Chondrocyte (in vitro differentiated cells): ENCODE measurements at places on chromosomes 1 and 21. TPM values are rescaled to one million over a fixed set of nuclear protein-coding genes. Genes with fewer than 3 reads are reported as not detected.

- H3K27me3 ChIP-seq, result peaks cover 5% of the 10 kb centered on the region
- peaks cover 20% of the 10 kb centered on the region for H3K4me1 ChIP-seq
- no peaks in the 10 kb centered on the region for H3K36me3 ChIP-seq
- H3K4me3 ChIP-seq, result no peak within 1 kb of the TSS
Observed at GRCh38 chr1:171652234-171652822, at the start of gene MYOC. TSS of gene MYOC (minus strand) at chr1:171652688. CDS start at chr1:171652611, 77 bp downstream.

- DNase-seq, result no peak
- H3K36me3 ChIP-seq, result peaks cover 5% of the 10 kb centered on the region
- no peak overlapping the region for H3K27ac ChIP-seq
- no peaks in the 10 kb centered on the region for H3K4me1 ChIP-seq
- peaks cover 6% of the 10 kb centered on the region for H3K27me3 ChIP-seq
- H3K4me3 ChIP-seq, result no peak overlapping the region
Observed at GRCh38 chr21:31480228-31480627, 136.2 kb upstream of the TIAM1 start.

The ETNK2 gene
- total RNA-seq, result 10.2 to 30.2 TPM (median 10.5 TPM) in 3 replicates

- H3K36me3 ChIP-seq, result peaks cover 45% of the 10 kb centered on the region
- no peak overlapping the region for H3K4me3 ChIP-seq
- H3K27me3 ChIP-seq, result no peaks in the 10 kb centered on the region
- H3K4me1 ChIP-seq, result peaks cover 33% of the 10 kb centered on the region
- H3K27ac ChIP-seq, result no peak overlapping the region
Observed at GRCh38 chr1:64176659-64177058, 26.8 kb upstream of the UBE2U start.

The PRAMEF14 gene
- not detected in 3 replicates for total RNA-seq

GRCh38 chr1:30883389-30884172, 25.0 kb downstream of the SDC3 start:
- no peak for DNase-seq
- no peak overlapping the region for H3K27ac ChIP-seq
- H3K36me3 ChIP-seq, result no peaks in the 10 kb centered on the region
- H3K4me3 ChIP-seq, result no peak overlapping the region

DNA sequence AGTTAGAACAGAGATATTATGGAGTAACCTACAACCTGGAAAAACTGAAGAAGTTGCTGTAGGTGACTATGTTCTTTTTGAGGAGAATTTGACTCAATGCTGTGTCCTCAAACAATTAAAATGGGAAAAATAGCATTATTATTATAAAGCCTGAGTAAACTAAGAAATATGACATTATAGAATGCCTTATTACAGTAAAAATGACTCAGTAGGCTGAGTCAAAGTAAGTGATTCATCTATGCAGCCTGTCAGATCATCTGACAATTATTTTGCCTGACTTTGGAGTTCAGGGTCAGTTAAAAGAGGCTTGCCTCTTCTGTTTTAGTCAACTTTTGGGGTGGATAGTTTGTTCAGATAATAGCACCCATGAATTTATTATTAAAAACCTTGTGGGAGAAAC, 150.8 kb upstream of the PTGFR start:
- H3K36me3 ChIP-seq, result no peaks in the 10 kb centered on the region
- peaks cover 18% of the 10 kb centered on the region for H3K4me1 ChIP-seq
- H3K27me3 ChIP-seq, result no peaks in the 10 kb centered on the region
- DNase-seq, result no peak
- no peak overlapping the region for H3K4me3 ChIP-seq

GRCh38 chr1:24191860-24192259, 4.8 kb upstream of the IFNLR1 start:
- H3K4me3 ChIP-seq, result no peak overlapping the region
- peaks cover 4% of the 10 kb centered on the region for H3K27me3 ChIP-seq
- peaks cover 7% of the 10 kb centered on the region for H3K4me1 ChIP-seq

- no peaks in the 10 kb centered on the region for H3K27me3 ChIP-seq
- no peak for DNase-seq
- H3K4me1 ChIP-seq, result peaks cover 12% of the 10 kb centered on the region
- H3K27ac ChIP-seq, result no peak overlapping the region
Observed at GRCh38 chr1:87061742-87062156, 147.3 kb downstream of the HS2ST1 start.

DNA sequence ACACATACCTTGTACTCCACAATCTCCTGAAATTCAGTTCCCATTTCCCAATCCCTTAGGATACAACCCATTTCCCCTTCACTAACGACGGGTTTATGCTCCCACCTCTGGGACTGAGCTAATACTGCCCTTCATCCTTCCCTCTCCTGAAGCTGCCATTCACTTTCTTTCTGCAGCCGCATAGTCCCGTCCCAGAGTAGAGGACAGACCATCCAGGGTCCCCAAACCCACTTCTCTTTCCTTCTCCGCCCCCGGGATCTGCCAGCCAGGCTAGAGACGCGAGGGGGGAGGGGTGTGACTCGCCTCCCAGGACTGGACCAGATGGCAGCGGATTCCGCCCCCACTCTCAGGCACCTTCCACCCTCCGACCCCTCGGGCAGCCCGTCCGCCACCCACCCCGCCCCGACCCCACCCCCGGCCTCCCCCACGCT, 679 bp downstream of the ABL2 start:
- peak overlapping the region; percentile 95 for H3K4me3 ChIP-seq
- H3K27me3 ChIP-seq, result no peaks in the 10 kb centered on the region
- no peaks in the 10 kb centered on the region for H3K36me3 ChIP-seq
- no peak for DNase-seq

The TSSK3 gene
- 0.90 to 2.0 TPM (median 1.7 TPM) in 3 replicates for total RNA-seq

DNA sequence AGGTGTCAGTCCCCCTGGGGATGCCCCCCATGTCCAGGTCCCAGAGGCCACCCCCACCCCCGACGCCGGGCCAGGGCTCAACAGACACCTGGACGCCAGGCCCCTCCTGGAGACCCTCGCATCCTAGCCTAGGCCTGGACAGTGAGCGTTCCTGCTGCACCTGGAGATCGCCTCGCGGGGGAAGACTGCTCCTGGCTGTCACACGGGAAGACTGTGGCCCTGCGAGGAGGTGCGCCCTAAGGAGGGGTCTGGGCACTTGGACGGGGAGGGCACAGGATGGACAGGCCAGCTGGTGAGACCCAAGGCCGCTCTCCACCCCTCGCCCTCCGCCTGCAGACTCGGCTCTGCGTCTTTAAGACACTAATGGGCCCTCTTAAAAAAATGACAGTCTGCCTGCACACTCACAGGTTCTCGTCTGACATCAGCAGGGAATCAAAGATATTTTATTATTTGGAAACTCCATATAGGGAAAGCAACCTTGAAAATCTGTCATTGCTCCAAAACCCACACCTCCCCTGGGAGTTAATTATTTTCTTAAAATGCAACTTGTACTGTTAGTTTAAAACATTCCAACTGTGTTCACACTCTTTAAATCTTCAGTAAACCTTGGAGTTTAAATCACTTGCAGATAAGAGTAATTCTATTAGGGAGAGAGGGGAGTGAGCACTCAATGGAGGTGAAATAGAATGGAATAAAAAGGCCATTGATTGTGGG, 45.6 kb upstream of the ACTRT2 start:
- no peak overlapping the region for H3K27ac ChIP-seq
- peaks cover 10% of the 10 kb centered on the region for H3K4me1 ChIP-seq
- H3K27me3 ChIP-seq, result no peaks in the 10 kb centered on the region
- peak; percentile 61 for DNase-seq
- no peak overlapping the region for H3K4me3 ChIP-seq
- no peaks in the 10 kb centered on the region for H3K36me3 ChIP-seq

The PIGP gene
- total RNA-seq, result 15.0 to 19.2 TPM (median 15.6 TPM) in 3 replicates

DNA sequence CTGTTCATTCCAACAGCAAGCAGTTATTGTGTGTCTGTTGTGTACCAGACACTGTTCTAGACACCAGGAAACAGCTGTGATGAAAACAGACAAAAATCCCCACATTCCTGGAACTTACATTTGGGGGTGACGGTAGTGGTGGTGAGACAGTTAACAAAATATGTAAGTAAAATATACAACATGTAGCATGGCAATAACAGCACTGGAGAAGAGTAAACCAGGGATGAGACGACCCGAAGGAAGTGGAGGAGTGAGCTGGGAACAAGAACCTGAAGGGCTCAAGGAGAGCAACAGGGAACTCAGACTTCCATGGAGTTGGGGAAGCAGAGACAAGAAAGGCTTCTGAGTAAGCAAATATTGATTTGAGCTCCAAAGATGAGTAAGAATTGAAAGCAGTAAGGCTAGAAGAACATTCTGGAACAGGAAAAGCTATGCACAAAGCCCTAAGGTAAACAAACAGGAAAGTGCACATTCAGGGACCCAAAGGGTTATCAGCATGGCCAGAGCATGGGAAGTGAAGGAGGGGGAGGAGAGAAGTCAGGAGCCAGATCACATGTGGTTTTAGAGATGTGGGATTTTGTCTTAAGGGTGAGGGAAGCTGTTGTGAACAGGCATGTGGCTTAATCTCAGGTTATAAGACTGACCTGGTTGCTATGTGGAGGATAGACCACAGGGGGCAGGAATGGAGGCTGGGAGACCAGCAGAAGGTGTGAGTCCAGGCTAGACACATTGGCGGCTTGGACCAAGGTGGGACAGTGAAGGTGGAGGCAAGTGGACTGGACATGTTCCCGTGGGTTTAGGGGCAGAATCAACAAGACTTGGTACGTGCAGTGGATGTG, 7.3 kb downstream of the CSF1 start:
- no peak for DNase-seq
- peaks cover 23% of the 10 kb centered on the region for H3K4me1 ChIP-seq
- H3K27me3 ChIP-seq, result no peaks in the 10 kb centered on the region
- no peak overlapping the region for H3K4me3 ChIP-seq

- DNase-seq, result no peak
- H3K4me3 ChIP-seq, result no peak overlapping the region
- peaks cover 82% of the 10 kb centered on the region for H3K4me1 ChIP-seq
- H3K27ac ChIP-seq, result peak overlapping the region; percentile 88
- H3K36me3 ChIP-seq, result peaks cover 22% of the 10 kb centered on the region
Observed at GRCh38 chr1:201773764-201774163, 55.2 kb upstream of the IPO9 start.

DNA sequence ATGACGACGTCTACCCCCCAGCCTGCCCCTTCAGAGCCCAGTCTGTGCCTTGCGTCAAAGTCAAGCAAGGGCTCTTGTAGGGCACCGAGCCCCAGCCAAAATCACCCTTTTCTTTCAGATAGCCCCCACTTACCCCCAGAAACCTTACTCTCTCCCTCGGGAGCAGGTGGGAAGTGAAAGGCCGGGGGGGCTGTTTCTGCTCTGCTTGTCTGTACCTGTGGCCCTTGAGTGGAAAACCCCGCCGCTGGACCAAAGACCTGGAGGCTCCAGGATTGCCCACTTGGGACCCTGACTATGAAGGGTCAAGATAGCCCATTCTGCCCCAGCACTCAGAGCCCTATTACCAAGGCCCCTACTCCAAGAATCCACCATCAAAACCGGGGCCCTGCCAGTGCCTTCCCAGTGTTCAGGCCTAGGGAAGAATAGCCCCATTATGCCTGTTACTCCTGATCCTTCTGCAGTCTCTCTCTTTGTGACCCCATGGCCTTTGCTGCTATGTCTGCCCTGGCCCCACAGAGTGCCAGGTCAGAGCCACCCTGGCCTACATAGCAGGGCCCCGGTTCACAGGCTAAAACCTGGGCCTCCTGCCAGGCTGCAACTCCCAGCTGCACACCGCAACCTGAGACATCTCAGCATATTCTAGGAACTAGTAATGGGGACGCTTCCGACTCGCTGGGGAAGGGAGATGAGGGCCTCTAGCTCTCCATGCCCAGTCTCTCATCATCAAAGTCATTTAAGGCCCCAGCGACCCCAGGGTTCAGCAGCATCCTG, 22.2 kb upstream of the HPDL start:
- H3K4me3 ChIP-seq, result peak overlapping the region; percentile 86
- H3K27ac ChIP-seq, result peak overlapping the region; percentile 91
- peaks cover 12% of the 10 kb centered on the region for H3K4me1 ChIP-seq
- DNase-seq, result no peak
- no peaks in the 10 kb centered on the region for H3K36me3 ChIP-seq

DNA sequence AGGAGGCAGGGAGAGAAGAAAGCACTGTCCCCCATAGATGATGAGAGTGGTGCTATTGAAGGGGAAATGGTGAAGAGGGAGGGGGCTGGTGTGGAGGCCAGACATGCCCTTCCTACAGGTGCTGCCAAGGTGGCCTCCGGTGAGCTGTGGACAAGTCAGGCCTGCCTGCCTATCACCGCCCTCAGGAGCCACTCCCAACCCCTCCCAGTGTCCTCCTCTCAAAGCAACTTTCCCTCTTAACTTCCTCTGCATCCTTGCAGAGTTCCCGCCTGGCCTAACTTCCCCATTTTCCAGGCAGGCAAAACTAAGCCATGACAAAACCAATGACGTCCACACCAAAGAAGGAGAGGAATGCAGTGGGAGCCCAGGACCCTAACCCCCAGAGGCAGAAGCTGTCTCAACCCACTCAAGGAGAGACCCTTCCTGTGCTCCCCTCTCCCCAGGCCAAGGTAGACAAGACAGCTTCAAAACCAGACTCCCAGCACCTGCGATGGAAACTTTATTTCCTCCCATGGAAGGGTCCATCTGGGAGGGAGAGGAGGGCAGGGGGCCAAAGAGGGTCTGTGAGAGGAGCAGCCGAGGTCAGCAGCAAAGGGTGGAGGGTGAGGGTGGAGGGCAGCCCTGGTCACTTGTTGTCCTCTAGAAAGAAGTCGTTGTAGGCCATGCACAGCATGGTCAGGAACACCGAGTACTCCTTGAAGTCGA, 1.0 kb upstream of the S100A6 start:
- H3K4me1 ChIP-seq, result peaks cover 50% of the 10 kb centered on the region
- H3K4me3 ChIP-seq, result no peak overlapping the region
- no peak overlapping the region for H3K27ac ChIP-seq

DNA sequence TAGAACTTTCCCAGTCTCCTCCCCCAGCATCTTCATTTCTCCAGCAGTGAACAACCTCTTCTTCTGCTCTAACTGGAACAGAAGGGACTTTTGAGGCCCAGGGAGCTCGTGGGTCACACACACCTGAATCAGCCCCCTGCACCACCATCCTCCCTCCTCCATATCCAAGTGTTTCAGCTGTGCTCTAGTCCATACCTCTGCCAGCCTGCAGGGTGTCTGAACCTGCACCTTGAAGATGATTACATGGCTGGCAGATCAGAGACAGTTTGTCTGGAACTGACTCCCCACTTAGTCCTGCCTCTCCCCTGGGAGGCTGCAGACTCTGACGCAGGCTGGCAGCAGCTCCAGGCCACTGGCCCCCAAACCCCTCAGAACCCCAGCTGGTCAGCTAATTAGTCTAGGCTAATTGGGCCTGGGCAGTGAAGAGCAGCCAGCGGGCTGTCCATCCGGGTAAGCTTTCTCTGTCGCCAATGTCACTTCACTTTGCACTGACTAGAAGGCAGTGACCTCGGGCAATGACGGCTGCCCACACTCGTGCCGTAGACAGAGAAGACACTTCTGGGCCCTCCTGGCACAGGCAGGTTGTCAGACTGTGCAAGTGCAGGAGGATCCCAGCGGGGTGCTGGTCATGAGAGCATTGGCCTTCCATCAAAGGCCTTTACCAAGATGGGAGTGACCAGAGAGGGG, 12.2 kb downstream of the CAMK1G start:
- H3K4me3 ChIP-seq, result no peak overlapping the region
- H3K36me3 ChIP-seq, result no peaks in the 10 kb centered on the region
- peaks cover 61% of the 10 kb centered on the region for H3K27me3 ChIP-seq

The NBPF6 gene
- total RNA-seq, result not detected in 3 replicates

GRCh38 chr1:57605933-57606332, 182.1 kb upstream of the DAB1 start:
- H3K27ac ChIP-seq, result no peak overlapping the region
- H3K4me3 ChIP-seq, result no peak overlapping the region
- H3K36me3 ChIP-seq, result no peaks in the 10 kb centered on the region
- no peaks in the 10 kb centered on the region for H3K4me1 ChIP-seq
- no peaks in the 10 kb centered on the region for H3K27me3 ChIP-seq

GRCh38 chr1:103180660-103181059, 72.3 kb upstream of the COL11A1 start:
- H3K27ac ChIP-seq, result peak overlapping the region; percentile 1
- H3K4me1 ChIP-seq, result peaks cover 22% of the 10 kb centered on the region
- H3K36me3 ChIP-seq, result peaks cover 1% of the 10 kb centered on the region
- H3K4me3 ChIP-seq, result no peak overlapping the region
